ENCODE measurements at places on chromosomes 16 and 17. TPM values are rescaled to one million over a fixed set of nuclear protein-coding genes. Genes with fewer than 3 reads are reported as not detected.

DNA sequence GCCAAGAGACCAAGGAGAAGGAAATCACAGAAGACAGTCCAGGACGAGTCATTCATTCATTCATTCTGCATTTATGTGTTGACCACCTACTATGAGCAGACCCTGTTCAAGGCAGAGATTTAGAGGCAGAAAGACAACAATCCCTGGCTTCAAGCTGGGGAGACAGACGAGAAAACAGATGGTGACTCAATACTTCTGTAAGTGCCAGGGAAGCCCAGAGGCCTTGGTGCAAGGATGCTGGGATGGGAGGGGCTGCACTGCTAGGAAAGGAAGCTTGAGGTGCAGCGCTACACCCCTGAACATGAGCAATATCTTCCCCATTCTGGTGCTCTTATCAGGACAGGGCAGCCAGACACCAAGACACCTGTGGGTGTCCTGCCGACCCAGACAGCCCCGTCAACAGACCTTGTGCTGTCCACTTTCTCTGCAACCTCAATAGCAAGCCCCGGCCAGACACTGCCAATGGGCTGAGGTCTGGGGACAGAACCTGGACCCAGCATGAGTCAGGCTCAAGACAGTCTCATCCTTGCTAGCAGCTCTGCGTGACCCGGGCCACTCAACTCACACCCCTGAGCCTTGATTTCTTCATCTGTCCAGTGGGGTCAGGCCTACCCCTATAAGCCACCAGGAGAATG is 163.5 kb downstream of the COPRS start:
- DNase-seq: no peak

- DNase-seq: no peak
Observed at GRCh38 chr17:43467981-43468581, 15.7 kb upstream of the DHX8 start.

Gene RPH3AL
- 14.7 TPM for total RNA-seq

GRCh38 chr17:13393841-13394710 is 207.7 kb downstream of the HS3ST3A1 start:
- no peak for DNase-seq

Gene ARHGAP44
- 21.7 TPM for total RNA-seq

Gene TBC1D26
- 2.0 TPM for total RNA-seq

GRCh38 chr17:57678393-57678792 is 66.7 kb downstream of the CCDC182 start:
- DNase-seq: peak; percentile 61

DNA sequence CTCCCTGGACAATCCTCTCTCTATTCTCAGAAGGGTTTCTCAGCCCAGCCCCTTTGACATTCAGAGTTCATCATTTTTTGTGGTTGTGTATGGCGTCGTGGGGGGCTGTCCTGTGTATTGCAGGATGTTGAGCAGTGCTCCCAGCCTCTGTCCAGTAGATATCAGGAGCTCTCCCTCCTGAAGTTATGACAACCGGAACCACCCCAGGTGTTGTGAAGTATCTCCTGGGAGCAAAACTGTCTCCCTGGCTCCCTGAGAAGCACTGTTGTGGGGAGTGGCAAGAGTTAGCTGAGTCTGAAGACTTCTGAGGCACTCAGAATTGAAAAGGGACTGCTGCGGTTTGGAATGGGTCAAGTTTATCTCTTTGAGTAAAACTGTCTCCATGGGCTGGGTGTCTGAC is 55.9 kb upstream of the MGAT5B start:
- no peak for DNase-seq

DNA sequence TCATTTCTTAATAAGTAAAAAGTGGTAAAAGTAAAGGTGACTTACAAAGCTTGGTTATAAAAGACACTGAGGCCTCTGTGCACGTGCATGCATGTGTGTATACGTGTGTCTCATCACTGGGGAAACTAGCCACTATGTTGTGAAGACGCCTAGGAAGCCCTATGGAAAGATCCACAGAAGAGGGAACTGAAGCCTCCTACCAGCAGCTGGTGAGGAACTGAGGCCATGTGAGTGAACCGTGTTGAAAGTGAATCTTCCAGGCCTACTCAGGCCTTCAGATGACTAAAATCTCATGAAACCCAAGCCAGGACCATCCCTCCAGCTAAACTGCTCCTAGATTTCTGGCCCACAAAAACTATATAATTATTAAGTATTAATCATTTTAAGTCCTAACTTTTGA is 23.7 kb downstream of the PHLPP2 start:
- no peak for DNase-seq

Gene ITGB3
- 0.81 TPM for total RNA-seq

Gene NAGS
- 1.2 TPM for total RNA-seq

DNA sequence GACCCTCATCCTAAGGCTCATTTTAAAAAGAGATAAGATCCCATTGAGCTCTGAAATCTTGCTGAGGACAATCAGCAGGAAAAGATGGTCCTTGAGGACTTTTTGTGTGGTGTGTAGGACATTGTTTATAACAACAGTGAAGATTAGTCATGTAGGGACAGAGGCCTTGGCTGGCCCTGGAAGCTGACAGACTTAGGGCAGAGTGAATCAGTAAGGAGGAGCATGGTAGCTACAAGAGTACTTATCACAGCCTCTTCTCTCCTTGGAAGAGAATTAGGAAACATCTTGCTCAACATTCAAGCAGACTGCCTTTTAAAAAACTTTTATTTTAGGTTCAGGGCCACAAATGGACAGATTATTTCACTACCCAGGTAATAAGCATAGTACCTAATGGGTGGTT is 665.9 kb upstream of the SALL1 start:
- DNase-seq: no peak

Gene ZNF232
- total RNA-seq: 30.2 TPM

Gene FOXF1
- total RNA-seq: not detected

Data from endodermal cell (in vitro differentiated cells).